ENCODE measurements at places on chromosomes 5 and 9.

DNA sequence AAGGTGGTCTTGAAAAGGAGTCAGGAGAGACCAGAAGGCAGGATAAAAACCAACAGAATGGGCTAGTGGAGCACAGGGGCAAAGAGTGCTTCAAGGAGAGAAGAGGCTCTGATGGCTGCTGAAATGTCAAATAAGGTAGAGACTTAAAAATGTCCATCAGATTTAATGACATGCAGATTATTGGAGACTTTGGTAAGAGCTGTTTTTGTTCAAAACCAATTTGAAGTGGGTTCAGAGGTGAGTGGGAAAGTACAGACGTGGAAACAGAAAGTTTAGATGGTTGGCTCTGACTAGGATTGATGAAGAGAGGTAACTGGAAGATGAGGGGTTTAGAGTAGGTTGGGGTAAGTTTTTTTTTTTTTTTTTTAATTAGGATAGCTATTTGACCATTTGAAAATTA lies 14.1 kb downstream of the SLC25A46 start:
- no peak for DNase-seq

DNA sequence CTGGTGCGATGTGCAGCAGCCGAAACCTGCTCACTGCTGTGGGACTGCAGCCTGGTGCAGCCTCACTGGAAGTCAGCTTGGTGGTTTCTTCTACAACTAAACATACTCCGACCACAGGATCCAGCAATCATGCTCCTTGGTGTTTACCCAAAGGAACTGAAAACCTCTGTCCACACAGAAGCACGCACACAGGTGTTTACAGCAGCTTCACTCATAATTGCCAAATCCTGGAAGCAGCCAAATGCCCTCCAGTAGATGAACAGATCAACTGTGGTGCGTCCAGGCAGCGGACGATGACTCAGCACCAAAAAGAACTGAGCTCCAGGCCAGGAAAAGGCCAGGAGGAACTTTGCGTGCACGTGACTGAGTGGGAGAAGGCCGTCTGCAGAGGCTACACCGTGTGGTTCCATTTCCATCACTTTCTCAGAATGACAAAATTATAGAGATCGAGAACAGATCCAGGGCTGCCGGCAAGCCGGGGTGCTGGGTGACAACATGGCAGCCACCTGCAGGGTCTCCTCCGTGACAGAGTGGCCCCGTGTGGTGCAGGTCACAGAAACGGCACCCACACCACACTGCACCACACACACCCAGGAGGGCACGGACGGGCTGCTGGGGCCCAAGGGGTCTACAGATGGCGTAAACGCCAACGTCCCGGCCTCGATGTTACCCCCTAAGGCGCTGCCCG lies 23.1 kb upstream of the NSMF start:
- no peak for DNase-seq

GRCh38 chr5:180003127-180003526 lies 68.4 kb downstream of the RNF130 start:
- no peak for DNase-seq

- no peak for DNase-seq
Measured at GRCh38 chr9:15735083-15735857, 182.4 kb downstream of the CCDC171 start.

All from CD4-positive, alpha-beta T cell treated with Interleukin-1 beta for 1 hour (primary cell).